T-cell (primary cell): ENCODE measurements at places on chromosomes 6 and 20.

GRCh38 chr20:11849976-11850670 lies 67.6 kb upstream of the BTBD3 start:
- DNase-seq = no peak

GRCh38 chr6:7504041-7504440 lies 37.4 kb upstream of the DSP start:
- DNase-seq = no peak

- DNase-seq = no peak
These were observed 461.9 kb downstream of the GJA1 start for GRCh38 chr6:121897337-121897760.

DNA sequence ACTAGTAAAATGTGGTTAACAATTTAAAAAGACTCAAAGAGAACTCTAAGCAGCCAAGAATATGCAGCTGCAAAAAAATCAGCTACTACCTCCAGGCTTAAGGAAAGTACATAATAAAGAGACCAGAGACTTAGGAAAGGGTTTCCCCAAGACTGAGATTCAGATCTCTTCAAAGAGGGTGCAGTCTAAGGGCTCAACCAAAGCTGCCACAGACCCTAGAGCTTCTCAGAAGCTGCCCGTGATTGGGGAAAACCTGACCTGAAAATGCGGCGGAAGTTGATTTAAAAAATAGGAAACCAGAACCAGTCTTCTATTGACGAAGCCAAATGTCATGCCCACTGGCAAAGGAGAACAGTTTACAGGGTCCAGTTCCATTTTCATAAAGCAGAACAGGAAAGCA lies 516.8 kb upstream of the MARCKS start:
- DNase-seq = no peak

DNA sequence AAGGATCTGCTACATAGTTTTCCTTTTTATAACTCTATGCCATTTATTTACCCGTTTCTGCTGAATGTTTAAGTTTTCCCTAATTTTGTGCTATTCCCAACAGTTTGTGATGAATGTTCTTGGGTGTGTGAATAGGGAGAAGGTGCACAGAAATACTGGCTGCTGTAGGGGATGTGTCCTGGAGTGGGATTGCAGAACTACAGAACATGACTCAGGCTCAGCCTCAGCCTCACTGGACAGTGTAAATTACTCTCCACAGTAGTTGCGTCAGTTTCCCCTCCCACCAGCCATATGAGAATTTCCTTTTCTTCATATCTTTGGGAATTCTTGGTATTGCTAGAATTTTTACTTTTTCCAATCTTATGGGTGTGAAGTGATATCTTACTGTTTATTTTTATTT lies 57.0 kb downstream of the SLX4IP start:
- no peak for DNase-seq

DNA sequence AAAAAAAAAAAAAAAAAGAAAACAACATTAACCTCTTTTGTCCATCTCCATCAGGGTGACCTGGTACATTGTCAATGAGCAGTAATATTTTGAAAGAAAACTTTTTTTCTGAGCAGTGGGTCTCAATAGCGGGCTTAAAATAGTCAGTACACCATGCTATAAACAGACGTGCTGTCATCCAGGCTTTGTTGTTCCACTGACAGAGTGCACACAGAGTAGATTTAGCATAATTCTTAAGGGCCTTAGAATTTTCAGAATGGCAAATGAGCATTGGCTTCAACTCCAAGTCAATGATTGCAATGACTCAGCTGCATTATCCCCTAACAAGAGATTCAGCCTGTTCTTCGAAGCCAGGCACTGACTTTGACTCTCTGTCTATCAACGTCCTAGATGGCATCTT lies 35.6 kb downstream of the MAP7 start:
- no peak for DNase-seq

- no peak for DNase-seq
These were observed 30.4 kb downstream of the TM9SF4 start for GRCh38 chr20:32139947-32140346.

GRCh38 chr6:91464718-91465117 lies 877.8 kb upstream of the MAP3K7 start:
- DNase-seq = no peak

GRCh38 chr6:22647719-22648118 lies 78.4 kb downstream of the HDGFL1 start:
- no peak for DNase-seq
